ENCODE measurements at places on chromosomes 1 and 21.

GRCh38 chr1:8166406-8166805, 140.3 kb upstream of the ERRFI1 start:
- no peak for DNase-seq

- no peak for DNase-seq
These were observed 89.5 kb downstream of the FNBP1L start for GRCh38 chr1:93537396-93537795.

- DNase-seq, result no peak
These were observed 139.6 kb downstream of the AKT3 start for GRCh38 chr1:243710467-243710866.

GRCh38 chr1:179155615-179156014, 73.7 kb downstream of the TOR3A start:
- DNase-seq, result no peak

GRCh38 chr1:33753087-33753856, 110.6 kb upstream of the HMGB4 start:
- DNase-seq, result no peak

DNA sequence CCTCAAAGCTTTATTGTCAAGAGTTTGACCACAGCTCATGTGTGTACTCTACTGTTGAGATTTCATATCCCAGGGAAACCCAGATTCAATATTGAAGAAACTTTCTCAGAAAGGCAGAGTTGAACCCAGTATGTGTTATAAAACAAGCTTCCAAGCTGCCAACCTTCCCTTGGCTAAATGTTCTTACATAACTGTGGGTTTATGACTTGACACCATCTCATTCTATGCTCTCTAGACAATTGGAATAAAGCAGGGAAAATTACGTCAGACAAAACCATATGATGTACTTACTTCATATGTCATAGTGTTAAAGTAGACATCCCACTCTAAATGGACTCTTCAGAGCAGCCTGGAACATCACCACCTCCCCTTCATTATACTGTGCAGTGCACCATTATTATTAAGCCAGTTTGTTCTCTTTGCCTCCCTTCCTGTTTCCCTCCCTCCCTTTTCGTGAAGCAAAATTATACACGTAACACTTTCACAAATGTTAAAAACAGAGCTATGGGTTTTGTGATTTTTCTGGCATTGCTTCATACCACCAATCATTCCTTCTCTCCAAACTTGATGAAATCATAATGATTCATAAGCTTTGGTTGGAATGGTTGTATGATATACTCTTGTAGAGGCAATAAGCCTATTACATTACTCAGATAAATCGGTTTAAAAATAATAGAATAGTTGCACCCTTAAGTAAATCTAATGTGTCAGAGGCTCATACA, 507.2 kb downstream of the LTN1 start:
- no peak for DNase-seq

DNA sequence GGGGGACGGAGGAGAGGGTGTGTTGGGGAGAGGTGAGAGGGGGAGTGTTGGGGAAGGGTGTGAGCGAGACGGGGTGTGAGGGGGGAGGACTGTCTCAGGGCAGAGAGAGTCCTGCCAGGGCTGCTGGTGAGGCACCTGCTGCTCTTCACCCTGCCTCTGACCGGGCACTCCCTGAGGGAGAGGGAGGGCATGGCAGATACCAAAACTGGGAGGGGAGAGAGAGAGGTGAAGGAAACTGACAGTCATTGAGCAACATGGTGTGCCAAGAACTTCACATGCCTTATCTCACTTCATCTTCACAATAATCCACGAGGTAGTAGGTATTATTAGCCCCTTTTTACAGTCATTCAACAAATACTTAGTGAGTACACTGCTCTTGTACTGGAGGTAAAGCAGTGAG, 61.3 kb upstream of the ARTN start:
- DNase-seq, result peak; percentile 40

DNA sequence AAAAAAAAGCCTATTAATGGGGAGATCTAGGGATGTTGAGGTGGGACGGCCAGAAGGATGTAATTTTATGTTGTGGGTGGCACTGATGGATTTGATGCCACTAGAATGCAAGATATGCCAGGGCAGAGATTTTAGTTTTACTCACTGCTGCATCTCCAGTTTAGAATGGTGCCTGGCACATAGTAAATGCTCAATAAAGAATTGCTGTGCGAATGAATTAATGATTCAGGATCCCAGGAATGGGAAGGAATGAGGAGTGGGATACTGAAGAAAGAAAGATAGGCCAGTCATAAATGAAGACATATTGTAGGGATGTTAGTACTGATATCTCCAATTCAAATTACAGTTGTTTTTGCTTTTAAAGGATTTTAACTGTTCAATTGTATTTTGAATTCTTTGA, 72.6 kb downstream of the CAMTA1 start:
- DNase-seq, result no peak

GRCh38 chr1:54252371-54252936, 52.5 kb downstream of the MRPL37 start:
- no peak for DNase-seq
